ENCODE measurements at places on chromosomes 6 and 20.
A peak's percentile ranks its signal among the peaks of the same experiment; 100 is the strongest.

DNA sequence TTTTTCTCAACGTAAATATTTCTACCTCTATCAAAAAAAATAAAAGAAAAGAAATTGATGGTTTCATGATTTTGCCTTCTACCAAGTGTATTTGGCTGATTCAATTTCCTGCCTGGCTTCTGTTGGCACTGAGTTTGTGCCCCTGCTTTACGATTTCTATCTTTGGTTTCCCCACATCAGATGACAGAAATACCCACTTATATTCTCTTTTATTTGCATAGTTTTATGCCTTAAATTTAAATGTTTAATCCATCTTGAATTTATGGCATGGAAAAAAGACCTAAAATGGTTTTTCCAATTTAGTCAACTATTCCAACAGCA is 34.3 kb downstream of the RNF24 start:
- no peak for DNase-seq

DNA sequence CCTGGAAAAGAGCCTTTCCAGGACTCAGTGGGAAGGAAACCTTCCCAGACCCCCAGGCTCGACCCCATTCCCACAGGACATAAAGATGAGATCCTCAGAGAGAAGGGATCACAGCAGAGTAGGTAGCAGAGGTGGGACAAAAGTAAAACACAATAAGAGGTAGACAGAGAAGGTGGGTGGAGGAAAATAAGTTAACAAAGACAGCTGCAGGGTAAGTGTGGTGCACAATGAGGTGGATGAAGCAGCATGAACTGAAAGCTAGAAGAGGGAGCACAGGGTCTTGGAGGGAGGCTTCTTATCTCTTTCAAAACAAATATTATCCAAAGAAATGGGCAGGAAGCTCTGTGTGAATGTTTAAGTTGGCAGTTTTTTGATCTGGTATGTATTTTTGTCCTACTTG is 14.0 kb upstream of the MAP7 start:
- DNase-seq, result no peak

GRCh38 chr6:19892260-19892659 is 55.1 kb downstream of the ID4 start:
- no peak for DNase-seq

- DNase-seq, result no peak
These were observed 236.3 kb downstream of the HIVEP2 start for GRCh38 chr6:142708651-142709050.

DNA sequence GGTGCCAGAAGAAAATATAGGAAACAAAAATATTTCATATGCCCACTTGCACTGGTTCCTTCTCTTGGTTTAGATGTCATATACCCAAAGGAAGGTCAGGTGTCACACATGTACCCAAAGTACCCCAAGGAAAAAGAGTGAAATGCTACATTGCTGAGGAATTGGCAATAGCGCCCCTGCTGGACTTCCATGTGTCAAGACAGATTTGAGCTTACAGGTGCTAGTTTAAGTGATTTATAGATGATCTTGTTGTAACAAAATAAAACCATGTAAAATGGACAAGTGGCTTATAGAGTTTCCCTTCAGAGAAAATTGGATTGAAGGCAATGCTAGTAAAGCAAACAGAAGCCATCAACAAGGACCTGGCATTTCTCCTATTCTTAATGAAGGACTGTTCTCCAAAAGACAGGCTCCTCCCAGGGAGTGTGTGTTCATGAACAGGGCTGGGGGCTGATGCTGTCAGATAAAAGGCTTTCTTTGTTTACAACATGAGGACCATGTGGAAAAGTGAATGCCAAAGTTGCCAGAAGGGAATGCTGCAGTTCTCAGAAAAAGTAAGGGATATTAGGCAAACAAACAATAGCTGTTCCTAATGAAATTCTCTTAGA is 64.3 kb upstream of the PAK5 start:
- no peak for DNase-seq

- no peak for DNase-seq
These were observed 37.5 kb upstream of the IYD start for GRCh38 chr6:150331344-150331743.

- peak; percentile 96 for DNase-seq
These were observed 107.3 kb downstream of the GMPR start for GRCh38 chr6:16345449-16346330.

- no peak for DNase-seq
These were observed 9.3 kb downstream of the PREX1 start for GRCh38 chr20:48818481-48818987.

GRCh38 chr6:134406311-134406710 is 88.4 kb upstream of the SGK1 start:
- no peak for DNase-seq

DNA sequence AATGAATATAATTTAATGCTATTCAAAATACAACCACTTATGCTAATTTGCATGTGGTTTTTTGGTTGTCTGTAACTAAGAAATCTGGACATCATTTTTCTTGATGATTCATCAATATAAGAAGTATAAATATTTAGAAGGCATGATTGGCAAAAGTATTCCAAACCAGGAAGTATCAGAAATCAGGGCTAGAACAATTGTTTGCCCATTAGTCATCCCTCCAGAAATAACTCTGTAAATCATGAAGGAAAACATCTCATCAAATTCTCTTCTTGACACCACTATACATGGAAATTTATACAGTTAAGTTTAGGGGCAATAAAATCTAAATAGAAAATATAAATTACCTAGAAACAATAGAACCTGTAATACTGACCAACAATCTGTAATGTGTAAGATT is 554.7 kb upstream of the HS3ST5 start:
- no peak for DNase-seq

GRCh38 chr6:10598084-10598960 is 77.2 kb downstream of the GCNT2 start:
- no peak for DNase-seq

- no peak for DNase-seq
These were observed 57.5 kb downstream of the SNRNP48 start for GRCh38 chr6:7647504-7647903.

- peak; percentile 48 for DNase-seq
These were observed 178.7 kb downstream of the TAF4 start for GRCh38 chr20:61886721-61887595.

DNA sequence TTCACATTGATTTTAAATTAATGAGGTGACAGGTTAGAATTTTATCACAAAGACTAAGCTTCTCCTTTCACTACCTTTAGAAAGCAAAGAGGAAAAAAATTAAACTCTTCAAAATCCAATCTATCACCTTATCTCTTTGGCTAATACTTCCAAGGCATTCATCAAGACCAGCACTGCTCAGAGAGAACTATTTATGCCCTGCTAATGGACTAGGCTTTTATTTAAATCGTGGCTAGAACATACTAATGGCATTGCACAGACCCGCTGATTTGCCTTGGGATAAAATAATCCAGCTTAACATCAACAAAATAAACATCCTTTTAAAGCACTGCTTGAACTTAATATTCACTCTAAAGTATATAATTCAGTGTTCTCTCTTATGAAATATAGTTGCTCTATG is 880.4 kb downstream of the HACE1 start:
- no peak for DNase-seq

GRCh38 chr6:106446287-106446885 is 85.9 kb downstream of the CRYBG1 start:
- no peak for DNase-seq

GRCh38 chr6:107408714-107409113 is 50.6 kb downstream of the PDSS2 start:
- no peak for DNase-seq

DNA sequence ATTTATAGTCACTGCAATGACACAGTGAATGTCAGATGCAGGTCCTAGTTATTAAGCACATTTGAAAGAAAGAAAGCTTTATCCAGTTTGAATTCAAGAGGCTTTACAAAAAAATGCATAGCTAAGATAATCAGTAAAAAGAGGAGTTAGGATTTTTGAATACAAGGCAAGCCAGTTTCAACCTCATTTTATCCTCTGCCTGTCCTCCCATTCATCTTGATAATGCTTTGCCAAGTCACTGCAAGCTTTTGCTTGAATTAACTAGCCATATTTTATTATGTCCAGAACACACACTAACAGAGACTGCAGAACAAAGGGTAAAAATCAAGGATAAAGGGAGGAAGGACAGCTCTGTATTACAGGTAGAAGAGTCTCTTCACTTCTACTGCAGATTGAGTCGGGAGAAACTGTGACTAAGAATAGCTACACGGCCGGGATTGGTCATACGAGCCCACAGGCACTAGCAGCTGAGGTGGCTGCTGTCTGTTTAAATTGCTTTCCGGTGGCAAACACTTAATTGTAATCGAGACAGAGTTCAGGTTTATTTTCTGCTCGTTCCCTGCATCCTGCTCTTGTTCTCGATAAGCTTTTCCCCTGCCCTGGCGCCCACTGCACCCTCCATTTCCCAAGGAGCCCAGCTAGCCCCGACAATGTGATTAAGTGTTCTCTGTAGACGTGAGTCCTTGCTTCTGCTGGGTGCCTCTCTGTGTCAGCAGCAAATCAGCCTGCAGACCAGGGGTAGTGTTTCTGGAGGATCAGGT is 30.5 kb upstream of the AKAP12 start:
- DNase-seq, result no peak

DNA sequence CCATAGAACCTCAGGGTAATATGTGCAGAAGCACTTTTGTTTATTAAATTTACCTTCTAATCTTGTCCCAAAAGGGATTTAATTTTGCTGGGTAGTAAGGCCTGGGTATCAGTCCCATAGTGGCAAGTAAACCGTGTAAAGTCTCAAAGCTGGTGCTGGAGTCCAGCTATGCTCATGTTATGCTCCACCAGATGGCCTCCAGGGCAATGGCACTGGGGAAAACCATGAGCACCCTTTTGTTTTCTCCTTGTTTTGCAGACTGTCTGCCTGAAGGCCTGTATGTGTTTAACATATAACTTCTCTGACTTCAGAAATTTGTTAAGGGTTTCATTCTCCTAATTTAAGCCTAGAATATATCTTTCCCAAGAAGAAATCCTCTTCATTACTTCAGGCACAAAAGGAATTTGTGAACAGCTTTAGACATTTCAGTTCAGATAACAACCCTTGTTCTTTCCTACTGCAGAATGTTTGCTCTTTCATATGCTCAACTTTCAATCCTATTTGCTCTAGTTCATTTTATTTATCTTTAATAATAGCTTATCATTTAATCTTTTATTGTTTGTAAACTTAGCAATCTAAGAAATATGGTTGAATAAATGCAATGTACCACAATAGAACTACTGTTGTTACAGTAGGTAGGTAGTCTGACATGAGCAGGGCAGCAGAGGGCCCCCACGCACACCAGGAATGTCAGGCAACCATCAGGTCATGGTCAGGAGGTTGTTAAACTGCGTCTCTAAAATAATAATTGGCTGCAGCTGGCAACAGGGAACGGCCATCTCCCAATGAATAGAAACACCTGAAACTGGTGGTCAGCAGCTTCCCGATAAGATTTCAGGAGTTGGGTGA is 162.8 kb downstream of the TENT5A start:
- DNase-seq, result no peak

- no peak for DNase-seq
These were observed 237.4 kb downstream of the GRIK2 start for GRCh38 chr6:101630941-101631340.

- no peak for DNase-seq
These were observed 187.6 kb upstream of the SULF2 start for GRCh38 chr20:47972916-47973309.

GRCh38 chr6:39902136-39902535 is 32.1 kb downstream of the MOCS1 start:
- no peak for DNase-seq

DNA sequence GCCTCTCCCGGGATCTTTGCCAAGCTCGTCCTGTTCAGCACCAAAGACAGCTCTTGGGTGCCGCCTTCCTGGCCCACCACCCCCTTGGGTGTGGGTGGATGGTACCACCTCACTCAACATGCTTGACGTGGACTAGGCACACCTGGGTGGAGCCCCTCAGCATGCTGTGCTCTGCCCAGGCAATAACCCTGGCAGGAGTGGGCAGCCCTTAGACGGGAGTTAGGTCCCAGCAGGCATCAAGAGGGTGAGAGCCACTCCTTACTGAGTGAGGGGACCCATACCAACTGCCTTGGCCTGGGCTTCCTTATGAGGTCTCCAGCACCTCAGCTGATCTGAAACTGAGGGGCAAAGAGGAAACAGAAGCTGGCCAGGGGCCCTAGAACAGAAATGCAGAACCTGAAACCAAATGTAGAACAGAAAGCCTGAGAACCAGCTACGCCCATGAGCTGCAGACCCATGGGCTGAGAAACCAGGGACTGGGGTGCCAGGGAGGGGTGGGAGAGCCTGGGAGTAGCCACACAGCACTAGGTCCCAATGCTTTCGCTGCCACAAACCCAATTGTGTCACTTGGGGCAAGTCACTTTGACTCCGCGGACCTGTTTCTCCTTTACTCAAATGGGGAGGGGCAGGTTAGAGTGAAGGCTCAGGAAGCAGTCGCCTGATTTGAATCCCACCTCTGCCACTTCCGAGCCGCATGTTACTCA is 2.0 kb downstream of the FGD2 start:
- no peak for DNase-seq

- no peak for DNase-seq
These were observed 8.0 kb upstream of the CRISP2 start for GRCh38 chr6:49721297-49721696.

GRCh38 chr20:41316602-41317545 is 657 bp downstream of the ZHX3 start:
- DNase-seq, result peak; percentile 93
